ENCODE measurements at places on chromosomes 16 and 17.

DNA sequence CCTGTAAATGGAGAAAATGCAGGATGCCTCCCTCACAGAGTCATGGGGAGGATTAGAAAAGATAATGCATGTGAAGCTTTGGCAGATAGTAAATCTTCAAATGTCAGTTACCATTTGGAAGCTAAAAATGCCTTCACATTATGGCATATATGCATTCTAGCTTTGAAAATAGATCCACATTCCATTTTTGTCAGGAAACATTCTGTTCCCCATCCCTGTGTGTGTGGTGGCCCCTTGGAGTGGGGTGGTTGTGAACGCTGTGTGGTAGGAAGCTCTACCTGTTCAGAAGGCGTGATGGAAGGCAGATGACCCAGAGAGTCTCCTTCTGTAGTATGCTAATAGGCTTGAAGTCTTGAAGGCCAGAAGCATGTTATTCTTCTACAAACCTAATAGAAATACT lies 242.0 kb downstream of the HAPSTR1 start:
- no peak for DNase-seq

- no peak for DNase-seq
Measured at GRCh38 chr17:45361451-45361850, 44.6 kb upstream of the MAP3K14 start.

GRCh38 chr17:73749337-73749823 lies 105.1 kb upstream of the SDK2 start:
- no peak for DNase-seq

GRCh38 chr16:18582902-18583301 lies 21.0 kb upstream of the NOMO2 start:
- DNase-seq: no peak

- DNase-seq: no peak
Measured at GRCh38 chr17:57889892-57890856, 40.3 kb upstream of the MRPS23 start.
